ENCODE measurements at places on chromosomes 11 and 22. TPM values are rescaled to one million over a fixed set of nuclear protein-coding genes. Genes with fewer than 3 reads are reported as not detected.

Gene SUSD2
- total RNA-seq: 3.2 TPM

Gene RAB39A
- 0.52 TPM for total RNA-seq

Gene TRIM29
- total RNA-seq: not detected

Gene NFAM1
- total RNA-seq: 1.2 TPM

Gene PKDREJ
- 0.08 TPM for total RNA-seq

Gene AP2A2
- total RNA-seq: 41.4 TPM

Gene NELL1
- not detected for total RNA-seq

Gene CNTN5
- total RNA-seq: 0.36 TPM
